RPMI7951 (cell line): ENCODE measurements at places on chromosomes 7 and 10. TPM values are rescaled to one million over a fixed set of nuclear protein-coding genes. Genes with fewer than 3 reads are reported as not detected.

Gene PHYHIPL
- not detected in 2 replicates for total RNA-seq

Gene TBXAS1
- 2.4 and 3.5 TPM in 2 replicates for total RNA-seq

GRCh38 chr7:150875791-150876190 lies 23.5 kb downstream of the AOC1 start:
- DNase-seq = no peak

GRCh38 chr7:73774923-73775322 lies 4.9 kb upstream of the CLDN3 start:
- DNase-seq = peak; percentile 60

DNA sequence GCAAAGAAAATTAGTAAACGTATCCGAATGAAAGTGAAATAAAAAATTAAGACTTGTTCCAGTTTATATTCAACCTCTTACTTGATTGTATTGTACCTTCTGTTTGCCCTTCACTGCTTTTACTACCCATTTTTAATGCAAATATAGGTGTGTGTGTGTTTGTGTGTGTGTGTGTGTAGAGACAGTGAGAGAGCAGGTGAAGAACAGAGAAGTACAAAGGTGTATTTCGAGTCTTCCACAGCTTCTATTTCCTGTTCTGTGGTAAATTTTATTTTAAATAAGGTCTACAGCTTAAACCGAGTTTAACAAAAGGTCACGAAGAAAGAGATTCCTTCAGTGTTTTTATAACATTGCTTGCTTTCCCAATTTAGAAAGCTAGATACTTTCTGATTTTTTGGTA lies 12.7 kb upstream of the SVIL start:
- DNase-seq = no peak

DNA sequence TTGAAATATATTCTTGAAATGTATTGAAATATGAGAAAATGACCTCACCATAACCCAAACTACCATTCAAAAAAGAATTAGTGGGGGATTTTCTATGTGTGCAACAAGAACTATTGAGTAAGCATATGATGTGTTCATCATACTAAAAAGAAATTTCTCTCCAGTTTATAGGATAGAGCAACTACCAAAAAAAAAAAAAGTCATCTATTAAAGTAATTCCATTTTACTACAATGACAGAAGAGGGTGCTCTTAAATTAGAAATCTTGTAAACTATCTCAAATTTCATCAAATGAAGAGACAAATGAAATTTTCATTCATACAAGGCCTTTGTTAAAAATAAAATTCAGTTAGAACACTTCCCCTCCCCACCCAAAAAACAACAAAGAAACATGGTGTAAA lies 195.4 kb upstream of the PLXDC2 start:
- no peak for DNase-seq
